ENCODE measurements at places on chromosomes 7 and 10.

GRCh38 chr7:133477791-133478190 is 224.9 kb downstream of the EXOC4 start:
- no peak for DNase-seq

DNA sequence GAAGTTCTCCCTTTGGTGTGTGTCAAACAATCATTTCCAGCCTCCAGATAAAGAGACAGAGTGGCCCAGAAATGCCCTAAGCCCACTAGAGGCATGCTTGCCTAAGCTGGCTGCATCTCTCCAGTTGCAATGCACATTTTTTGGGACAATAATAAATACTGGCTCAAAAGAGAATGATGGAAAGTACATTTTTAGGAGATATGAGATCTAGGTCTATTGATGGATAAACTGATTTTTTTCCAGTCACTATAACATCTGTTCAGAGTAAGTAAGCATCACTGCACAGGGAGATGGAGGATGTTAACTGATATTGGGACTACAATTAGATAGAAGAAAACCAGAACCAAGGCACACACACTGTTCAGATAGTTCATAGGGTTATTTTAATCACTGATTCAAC is 553.0 kb downstream of the GRM8 start:
- DNase-seq = no peak

- no peak for DNase-seq
These were observed 173.6 kb downstream of the CDCA7L start for GRCh38 chr7:21771906-21772610.

DNA sequence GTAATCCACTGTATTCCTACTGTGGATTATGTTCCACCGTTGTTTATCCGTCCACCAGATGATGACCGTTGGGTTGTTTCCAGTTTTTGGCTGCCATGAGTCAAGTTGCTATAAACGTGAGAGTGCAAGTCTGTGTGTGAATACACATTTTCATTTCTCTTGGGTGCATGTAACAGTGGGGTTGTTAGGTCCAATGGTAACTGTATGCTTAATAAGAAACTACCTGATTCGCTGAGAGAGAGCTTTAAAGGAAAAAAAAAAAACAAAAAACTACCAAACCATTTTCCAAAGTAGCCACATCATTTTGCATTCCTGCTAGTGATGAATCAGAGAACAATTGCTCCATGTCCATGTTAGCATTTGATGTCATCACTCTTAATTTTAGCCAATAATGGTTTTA is 15.9 kb downstream of the UBN2 start:
- DNase-seq = no peak

GRCh38 chr10:131961777-131962662 is 19.7 kb downstream of the BNIP3 start:
- DNase-seq = no peak

GRCh38 chr7:112853422-112853821 is 63.2 kb upstream of the TMEM168 start:
- DNase-seq = no peak

GRCh38 chr10:96968682-96969423 is 136.8 kb downstream of the LCOR start:
- no peak for DNase-seq

DNA sequence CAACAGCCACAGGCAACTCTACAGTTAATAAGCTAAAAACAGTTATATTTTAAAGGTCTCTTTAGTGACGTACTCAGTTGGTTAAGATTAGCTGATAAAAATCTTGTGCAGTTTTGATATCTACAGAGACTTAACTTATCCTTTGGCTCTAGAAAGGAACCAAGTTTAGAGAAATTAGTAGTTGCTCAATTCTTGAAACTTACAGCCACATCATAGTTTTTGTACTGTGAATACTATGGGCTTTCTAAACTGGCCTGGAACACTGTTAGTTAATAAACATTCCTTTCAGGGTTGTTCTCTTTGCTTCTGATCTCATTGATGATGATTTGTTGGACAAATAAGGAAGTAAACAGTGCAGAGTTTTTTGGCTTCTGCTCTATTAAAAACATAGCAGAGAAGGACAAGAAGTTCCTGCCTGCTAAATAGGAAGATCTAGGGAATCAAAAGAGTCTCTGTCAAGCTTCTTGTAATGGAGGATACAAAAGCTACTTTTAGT is 73.1 kb downstream of the MKLN1 start:
- no peak for DNase-seq

DNA sequence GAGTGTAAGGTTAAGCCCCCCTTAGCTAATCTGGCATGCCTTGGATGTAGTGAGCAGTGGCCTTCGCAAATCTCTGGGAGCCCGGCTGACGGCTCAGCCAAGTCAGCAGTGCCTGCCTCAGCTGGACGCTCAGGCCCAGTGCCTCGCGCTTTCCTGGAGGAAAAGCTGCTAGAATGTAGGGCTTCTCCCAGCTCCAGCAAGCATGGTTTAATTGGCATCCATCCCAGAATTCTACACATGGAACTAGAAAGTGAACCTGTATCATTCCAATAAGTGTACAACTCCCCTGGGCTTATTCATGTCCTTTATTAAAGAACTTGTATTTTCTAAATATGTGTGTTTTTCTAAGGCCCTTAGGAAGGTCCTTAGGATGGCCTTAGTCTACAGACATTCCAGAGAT is 287.8 kb upstream of the SHH start:
- DNase-seq = no peak

DNA sequence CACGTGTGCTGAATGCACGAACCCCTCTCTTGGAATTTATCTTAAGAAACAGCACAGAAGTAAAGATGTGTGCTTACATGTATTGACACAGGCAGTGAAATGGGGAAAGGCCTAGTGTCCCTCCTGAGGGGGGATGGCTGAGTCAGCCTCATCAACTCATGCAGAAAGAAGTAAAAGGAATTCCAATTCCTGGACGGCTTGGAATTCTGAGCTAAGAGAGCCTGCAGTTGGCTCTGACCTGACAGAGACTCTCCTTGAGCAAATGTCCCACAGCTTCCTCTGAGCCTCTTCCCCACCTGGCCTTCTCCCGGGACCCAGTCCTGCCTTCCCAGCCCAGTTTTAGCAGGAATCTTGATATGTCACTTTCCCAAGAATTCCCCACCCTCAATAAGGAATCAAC is 542.4 kb upstream of the ADARB2 start:
- no peak for DNase-seq

GRCh38 chr7:149725916-149726315 is 47.5 kb downstream of the ZNF467 start:
- DNase-seq = no peak

- no peak for DNase-seq
These were observed 2.3 kb upstream of the COL1A2 start for GRCh38 chr7:94392393-94392786.

- peak; percentile 29 for DNase-seq
These were observed 3.7 kb downstream of the SAMD8 start for GRCh38 chr10:75115137-75115536.

DNA sequence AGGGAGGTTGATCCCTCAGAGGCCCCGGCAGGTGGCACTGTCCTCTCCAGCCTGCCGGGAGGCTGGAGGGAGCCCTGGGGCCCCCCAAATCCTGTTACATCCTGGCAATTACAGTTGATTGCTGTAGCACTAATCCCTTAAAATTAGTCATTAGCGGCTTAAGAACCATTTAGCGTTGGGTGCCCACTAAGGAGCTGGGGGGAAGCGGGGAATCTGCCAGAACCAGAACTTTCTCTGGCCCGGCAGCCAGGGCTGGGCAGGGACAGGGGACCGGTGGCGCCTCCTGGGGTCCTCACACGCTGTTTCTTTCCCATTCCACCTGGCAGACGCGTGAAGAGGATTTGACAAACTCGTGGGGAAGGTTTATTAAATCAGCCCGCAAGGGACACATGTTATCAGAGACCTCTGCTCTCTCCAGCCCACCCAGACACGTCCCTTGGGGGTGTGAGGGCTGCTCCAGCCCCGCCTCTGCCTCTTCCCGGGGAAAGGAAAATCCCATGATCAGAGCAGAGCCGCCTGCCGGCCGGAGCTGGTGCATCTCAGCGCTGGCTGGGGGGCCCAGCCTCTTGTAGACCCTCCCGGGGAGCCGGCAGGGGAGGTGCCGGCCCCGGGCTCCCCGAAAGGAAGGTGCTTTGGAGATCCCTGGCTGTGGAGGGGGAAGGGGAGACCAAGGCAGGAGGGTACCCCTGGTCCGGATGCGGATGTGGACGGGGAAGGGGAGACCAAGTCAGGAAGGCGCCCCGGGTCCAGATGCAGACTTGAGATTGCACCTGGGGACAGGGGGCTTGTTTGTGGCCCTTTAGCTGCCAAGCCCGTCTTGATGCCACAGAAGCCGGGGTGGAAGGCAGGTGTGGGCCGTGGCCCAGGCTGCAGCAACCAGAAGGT is 142.7 kb downstream of the ELFN1 start:
- peak; percentile 47 for DNase-seq

GRCh38 chr7:150462413-150462812 is 12.0 kb downstream of the GIMAP8 start:
- no peak for DNase-seq

- DNase-seq = no peak
These were observed 94.7 kb downstream of the ZNRF2 start for GRCh38 chr7:30379131-30379530.

DNA sequence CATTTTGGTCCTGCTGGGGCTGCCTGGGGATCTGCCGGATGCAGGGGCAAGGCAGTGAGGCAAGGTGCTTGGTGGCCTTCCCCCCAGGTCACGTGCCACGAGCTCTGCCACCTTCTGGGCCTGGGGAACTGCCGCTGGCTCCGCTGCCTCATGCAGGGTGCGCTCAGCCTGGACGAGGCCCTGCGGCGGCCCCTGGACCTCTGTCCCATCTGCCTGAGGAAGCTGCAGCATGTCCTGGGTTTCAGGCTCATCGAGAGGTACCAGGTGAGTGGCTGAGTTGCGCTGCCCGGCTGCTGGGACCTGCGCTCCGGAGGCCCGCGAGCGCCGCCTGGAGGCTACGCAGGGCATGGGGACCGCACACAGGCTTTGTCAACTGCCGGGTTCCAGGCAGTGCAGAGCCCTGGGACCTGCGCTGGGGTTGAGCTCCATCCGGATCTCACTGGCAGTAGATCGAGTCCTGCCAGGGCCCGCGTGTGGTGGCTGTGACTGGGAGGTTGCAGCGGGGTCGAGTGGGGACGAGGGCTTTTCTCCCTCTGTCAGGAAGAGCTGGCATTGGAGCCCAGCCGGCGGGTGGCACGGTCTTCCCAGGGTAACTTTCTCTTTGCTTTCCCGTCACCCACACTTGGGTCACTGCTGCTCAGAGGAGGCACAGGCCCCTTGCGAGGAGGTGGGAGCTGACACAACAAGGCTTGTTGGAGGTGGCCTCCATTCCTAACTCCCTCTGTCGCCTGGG is 21.7 kb downstream of the AMZ1 start:
- DNase-seq = peak; percentile 86

DNA sequence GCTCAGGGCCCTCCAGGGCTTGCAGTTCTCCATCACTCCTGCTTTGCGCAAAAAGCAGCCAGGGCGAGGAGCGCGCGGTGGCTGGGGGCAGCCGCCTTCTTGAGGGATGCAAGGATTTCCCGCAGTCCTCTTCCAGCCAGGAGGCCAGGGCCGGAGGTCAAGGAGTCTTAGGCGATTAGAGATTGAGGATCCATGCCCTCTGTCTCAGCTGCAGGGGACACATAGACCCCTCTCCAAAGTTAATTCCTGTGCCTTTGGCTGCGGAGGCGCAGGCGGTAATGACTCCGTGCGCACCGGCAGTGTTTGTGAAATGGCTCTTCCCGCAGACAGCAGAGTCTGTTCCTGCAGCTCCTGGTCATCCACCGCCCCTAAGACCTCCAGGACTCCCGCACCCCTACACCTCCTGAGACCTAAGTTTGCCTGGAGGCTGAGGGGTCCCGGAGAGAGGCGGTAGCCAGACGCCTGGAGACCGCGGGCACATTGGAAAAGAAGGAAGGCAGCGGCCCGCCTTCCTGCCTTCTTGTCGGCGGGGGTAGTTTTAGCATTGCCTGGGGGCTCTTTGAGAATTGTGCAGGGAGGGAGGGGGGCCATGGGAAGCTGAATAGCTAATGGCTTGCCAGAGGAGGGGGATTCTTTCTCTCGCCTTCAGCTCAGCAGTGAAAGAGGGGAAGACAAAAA is 3.3 kb upstream of the NEUROG3 start:
- DNase-seq = no peak

GRCh38 chr10:27625452-27626211 is 120.0 kb downstream of the MKX start:
- peak; percentile 36 for DNase-seq

DNA sequence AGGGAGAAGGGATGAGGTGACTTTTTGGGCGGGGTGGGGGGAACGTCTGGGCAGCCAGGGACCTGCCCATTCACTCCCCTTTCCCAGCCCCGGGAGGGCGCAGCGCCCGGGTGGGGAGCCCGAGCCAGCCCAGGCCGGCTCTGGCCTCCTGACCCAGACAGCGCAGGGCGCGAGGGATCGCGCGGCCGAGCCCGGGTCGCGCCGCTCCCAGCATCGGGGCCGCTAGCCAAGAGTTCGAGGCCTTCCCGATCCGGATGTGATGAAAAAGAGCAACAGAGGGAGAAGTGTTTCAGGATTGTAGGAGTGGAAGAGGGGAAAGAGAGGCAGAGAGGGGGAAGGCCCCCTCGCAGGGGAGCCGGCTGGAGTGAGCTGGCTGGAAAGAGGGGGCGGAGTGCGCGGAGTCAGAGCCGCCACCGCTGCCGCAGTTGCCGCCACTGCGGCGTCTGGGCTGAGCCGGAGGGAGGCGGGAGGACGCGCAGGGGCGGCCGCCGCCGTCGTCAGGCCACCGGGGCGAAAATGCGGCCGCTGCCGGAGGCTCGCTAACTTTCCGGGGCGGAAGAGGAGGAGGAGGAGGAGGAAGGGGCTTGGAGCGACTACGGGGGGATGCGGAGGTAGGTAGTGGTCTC is at the start of gene MDFIC:
Gene MDFIC (plus strand): TSS at position 69 of the 626 bp plus-strand sequence. CDS start 940 bp downstream, outside the sequence.
- DNase-seq = peak; percentile 63

DNA sequence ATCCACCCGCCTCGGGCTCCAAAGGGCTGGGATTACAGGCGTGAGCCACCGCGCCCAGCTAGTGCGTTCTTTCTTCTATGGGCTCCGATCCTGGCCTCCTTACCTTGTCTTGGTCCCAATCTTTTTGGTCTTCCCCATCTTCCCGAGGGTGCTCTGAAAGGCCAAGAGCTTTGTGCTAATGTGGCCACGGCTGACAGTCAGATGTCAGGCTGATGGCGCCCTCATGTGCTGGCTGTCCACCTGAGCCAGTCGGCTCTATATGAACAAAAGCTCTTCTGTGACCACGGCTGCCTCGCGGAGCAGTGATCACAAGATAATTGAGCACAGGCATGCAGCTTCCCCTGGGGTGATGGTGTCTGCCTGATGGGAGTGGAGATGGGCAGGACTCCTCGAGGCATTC is 11.0 kb upstream of the AHCYL2 start:
- no peak for DNase-seq

DNA sequence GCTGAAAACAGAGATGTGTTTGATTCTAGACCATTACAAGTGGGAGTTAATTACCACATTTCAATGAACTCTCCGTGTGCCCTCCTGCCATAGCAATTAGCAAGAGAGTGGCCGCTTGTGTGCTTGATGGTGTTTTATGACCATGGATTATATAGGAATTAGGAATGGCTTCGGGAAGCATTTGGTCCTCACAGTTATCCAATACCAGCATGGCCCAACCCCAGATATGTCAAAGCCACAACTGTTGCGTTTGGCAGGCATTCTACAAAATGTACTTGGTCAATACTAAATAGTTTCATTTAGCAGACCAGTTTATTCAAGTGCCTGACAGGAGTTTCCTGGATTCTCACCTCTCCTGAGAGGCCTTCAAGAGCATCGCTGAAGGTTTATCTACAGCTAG is 509.0 kb upstream of the GALNT17 start:
- no peak for DNase-seq

- DNase-seq = no peak
These were observed 22.2 kb downstream of the CREB5 start for GRCh38 chr7:28434510-28434909.
